ENCODE measurements at places on chromosomes 12 and 14. TPM values are rescaled to one million over a fixed set of nuclear protein-coding genes. Genes with fewer than 3 reads are reported as not detected.

Gene ZNF385A
- 23.4 TPM for total RNA-seq

Gene FGF6
- not detected for total RNA-seq

Gene INHBC
- total RNA-seq: not detected

Gene SERPINA10
- not detected for total RNA-seq

Gene MLEC
- 91.0 TPM for total RNA-seq

Gene FOXN4
- 0.08 TPM for total RNA-seq

Gene CLEC7A
- not detected for total RNA-seq

Gene BHLHE41
- total RNA-seq: 0.46 TPM

Gene ARHGDIB
- 1.5 TPM for total RNA-seq

Gene WNT1
- total RNA-seq: 0.21 TPM

Gene NEUROD4
- not detected for total RNA-seq

Gene BICDL1
- total RNA-seq: 3.8 TPM

Gene PRB2
- not detected for total RNA-seq

Gene AMDHD1
- 2.3 TPM for total RNA-seq

Gene ASCL1
- not detected for total RNA-seq

Gene ATXN3
- total RNA-seq: 22.3 TPM

Gene ADCY6
- total RNA-seq: 12.2 TPM

Gene LRRIQ1
- total RNA-seq: 1.0 TPM
